ENCODE measurements at places on chromosomes 13 and 19.

DNA sequence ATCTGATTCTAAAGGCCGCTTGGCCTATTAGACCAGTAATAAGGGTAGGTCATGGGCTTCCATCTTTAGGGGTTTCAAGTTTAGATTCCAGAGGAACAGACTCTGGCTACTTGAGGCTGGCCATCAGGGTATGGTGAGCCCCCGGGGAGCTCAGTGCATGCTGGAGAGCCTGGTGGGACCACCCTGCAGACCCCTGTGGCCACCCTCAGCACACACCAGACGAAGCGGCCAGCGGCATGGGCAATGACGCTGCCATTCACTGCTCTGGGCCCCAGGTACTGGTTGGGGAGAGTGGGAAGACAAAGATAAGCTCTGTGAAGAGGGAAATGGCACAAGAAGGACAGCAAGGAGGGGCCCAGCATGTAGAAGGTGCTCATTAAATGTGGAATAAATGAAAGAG, 98.8 kb upstream of the SLC15A1 start:
- DNase-seq, result no peak

GRCh38 chr13:49494645-49495044, 1.1 kb upstream of the PHF11 start:
- DNase-seq, result no peak

DNA sequence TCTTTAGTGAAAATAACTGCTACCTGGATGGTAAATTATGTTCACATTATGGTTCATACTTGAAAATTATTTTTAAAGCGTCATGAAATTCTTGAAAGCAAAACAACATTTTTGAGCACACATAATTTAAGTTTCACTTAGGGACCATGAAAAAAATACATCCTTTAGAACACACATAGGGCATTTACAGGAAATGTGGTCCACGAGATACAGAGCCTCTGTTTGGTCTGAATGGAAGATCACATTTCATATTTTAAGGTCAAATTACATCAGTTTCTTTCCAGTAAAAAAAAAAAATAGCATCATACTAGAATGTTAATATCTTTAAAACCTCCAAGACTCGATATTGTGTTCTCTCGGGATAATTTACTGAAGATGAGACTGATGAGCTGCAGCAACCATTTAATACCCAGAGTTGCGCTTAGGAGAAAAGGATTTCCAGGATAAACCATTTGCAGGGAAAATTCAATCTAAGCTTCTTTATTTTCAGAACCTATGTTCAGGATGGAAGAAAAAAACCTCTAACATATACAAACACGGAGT, 720.7 kb downstream of the DIAPH3 start:
- no peak for DNase-seq

- DNase-seq, result no peak
Measured at GRCh38 chr19:52600639-52601024, 30.5 kb downstream of the ZNF701 start.

GRCh38 chr13:113323869-113324268, 26.8 kb downstream of the LAMP1 start:
- DNase-seq, result no peak

- no peak for DNase-seq
Measured at GRCh38 chr19:48102870-48103751, 7.5 kb downstream of the PLA2G4C start.

DNA sequence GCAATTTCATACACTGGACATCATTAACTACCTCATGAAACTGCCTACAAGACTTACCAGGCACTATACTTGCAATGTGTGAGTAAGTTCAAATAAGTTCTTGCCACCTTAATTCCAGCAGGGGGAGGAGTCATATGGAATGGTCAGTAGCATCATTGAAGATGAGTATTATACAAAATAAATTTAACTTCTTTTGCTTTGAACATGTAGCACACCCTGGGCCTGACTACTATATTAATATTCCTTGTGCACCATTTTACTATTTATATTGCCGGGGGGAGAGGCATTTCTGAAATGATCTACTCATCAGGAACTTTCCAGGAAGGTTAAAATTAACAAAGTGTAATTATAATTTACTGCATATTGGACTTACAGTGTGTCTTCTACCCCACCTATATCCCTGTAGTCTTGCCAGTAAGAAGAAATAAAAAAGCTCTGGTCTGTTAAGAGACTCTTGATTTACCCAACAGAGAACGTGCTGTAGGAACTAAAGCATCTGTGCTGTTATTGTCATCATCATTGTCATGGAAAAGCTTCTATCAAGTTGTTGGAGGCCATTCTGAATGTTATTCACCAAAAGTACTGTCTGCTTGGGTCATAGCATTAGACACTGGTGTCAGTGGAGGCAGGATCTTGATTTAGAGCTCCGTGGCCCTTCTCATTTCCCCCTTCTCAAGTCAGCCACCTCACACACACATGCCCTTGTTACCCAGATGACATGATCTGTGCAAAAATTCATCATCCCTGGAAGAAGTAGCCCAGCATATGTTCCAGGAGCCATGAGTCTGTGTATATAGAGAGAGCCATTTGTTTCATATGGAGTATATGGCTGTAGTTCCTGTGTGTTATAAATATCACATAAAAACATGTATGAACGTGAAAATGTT, 147.1 kb downstream of the MTUS2 start:
- no peak for DNase-seq

DNA sequence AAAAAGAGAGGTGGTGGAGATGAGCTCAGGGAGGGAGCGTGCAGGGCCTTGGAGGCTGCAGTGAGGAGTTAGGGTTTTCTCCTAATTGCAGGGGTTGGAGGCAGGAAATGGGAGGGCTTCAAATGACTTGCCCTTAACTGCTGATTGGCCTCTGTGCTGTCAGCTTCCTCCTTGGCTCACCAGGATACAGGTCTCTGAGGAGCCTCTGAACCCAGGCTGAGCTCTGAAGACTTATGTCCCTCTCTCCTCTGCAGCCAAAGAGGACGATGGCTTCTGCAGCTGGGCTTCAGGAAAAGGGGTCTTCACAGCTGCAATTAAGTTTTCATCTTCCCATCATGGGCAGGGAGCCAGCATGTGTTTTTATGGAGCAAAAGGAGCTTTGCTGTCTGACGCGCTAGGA, 6.7 kb upstream of the RANBP3 start:
- DNase-seq, result no peak

DNA sequence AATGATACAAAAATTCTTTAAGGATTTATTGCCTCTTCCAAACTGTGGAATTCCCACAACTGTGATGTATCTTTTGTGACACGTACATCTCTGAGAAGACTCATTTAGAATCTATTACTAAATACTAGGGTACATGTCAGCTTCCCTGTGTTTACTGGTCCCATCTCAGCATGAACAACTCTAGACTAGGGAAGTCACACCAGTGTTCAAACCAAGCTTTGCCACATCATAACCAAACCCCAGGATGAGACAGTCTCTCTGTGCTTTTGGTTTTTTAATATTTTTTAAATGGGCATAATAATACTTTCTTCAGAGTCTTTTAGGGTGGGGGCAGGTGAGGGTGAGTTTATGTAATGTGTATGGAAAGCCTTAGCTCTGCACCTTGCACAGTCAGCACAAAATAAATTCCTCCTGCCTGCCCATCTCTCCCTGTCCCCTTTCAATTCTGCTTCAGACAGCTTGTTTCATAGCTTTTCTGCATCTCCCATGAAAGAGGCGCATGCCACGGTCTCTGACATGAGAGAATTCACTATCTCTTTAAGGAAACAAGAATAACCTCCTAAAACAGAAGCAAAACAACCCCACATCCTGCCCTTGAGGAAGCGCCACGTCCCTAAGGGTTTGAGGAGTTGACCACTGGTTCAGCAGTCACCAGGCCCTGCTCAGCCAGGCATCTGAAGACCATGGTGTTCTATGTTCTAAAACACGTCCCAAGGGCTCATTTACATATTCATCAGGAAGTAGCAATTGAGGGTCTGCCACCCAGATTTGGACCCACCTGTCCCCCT, 174.5 kb downstream of the USP12 start:
- DNase-seq, result no peak

DNA sequence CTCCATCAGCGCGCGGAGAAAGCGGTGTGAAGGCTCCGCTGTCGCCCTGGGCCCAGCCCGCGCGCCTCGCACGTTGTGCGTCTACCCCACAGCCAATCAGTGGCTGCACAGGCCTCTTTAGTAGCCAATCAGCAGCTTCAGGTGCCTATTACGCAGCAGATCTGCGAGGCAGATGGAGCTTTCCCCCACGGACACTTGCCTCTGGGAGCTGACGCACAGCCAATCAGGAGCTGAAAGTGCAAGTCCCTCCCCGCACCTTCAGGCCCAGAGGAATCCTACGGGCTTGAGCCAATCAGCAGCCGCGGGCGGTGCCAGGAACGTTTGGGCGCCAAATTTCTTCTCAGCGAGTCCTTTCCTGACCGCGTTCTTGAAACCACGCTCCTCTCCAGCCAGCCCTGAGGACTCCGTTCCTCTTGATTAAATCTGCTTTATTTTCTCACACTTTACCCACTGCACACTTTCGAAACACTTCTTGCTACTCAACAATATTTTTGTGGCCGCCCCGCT, 39.9 kb downstream of the SIGLEC7 start:
- no peak for DNase-seq

DNA sequence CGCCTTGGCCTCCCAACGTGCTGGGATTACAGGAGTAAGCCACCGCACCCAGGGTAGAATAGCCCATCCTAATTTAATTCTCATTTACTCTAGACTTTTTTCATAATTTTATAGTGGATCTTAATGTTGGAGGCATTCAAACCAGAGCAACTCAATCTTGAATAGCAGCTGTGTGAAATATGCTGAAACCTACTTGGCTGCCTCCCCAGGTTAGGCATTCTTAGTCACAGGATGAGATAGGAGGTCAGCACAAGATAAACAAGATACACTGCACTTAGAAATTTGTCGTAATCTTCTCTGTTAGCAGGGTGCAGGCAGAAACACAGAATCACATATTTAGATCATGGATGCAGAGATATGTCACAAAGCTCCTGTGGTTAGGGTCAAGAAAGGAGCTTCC, 2.7 kb upstream of the ZNF43 start:
- no peak for DNase-seq

DNA sequence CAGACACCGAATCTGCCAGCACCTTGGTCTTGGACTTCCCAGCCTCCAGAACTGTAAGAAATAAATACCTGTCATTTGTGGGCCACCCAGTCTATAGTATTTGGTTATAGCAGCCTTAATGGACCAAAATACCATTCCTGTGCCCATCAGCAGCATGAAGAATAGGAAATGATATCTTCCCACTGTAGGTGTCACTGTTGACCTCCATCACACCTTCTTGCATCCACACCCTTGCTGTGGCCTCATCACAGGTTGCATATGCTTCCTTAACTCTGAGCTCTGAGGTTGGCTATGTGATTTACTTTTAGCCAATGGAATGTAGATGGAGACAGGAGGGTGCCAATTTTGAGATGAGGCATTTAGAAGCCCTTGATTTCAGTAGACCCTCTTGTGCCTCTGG, 242.0 kb upstream of the TSHZ3 start:
- no peak for DNase-seq

GRCh38 chr13:100644371-100644770, 30.2 kb downstream of the TMTC4 start:
- DNase-seq, result no peak

DNA sequence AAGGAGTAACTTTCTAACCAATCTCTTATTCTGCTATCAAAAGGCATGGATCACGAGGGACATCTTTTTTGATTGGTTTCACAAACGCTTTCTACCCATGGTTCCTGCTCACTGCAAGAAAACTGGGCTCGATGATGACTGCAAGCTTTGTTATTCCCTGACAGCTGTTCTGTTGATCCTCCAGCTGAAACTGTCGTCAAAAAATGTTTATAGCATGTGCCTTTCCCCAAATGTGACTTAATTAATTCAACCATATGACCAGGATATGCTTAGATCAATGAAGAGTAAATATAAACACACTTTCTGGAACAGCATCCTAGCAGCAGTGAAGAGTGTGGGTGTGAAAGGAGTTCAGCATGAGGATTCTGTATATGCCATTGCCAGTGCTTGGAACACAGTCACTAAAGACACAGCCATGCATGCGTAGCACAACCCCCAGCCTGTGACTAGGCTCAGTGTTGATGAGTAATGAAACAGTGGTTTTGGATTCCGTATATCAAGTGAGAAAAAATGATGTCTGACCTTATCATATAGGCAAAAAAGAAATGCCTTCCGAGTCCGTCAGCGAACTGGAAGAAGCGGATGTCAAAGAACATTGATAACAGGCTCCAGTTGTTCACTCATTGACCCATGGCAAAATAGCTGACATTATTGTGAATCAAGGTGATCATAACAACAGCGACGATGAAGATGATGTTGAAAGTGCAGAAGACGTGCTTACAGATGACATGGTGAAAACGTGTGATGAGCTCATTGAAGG, 347.4 kb downstream of the FGF9 start:
- DNase-seq, result no peak

GRCh38 chr13:91278888-91279287, 68.6 kb upstream of the MIR17HG start:
- no peak for DNase-seq

DNA sequence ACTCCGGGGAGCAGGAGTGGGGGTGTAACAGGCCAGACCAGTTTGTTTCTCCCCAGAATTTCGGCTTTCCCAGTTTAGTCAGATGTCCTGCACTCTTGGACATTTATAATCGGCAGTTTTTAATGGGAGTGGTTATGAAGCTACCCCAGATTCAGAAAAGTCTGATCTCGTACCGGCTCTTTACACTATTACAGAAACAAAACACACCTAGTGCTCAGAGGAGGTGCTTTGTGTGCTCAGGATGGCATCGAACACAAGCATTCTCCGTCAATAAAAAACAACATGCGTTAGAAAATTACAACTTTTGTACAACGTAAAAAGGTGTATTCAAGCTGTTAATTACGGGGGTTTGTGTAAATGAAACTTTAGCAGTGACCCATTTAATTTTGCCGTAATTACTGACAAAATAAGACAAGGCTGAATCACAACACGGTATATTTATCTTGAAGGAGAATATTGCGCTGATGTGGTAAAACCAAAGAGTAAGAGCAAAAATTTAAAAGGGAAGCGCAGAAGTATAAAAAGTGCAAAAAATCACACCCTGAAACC, 6.6 kb upstream of the SOX1 start:
- no peak for DNase-seq

GRCh38 chr13:48891586-48891985, 84.1 kb upstream of the FNDC3A start:
- no peak for DNase-seq

DNA sequence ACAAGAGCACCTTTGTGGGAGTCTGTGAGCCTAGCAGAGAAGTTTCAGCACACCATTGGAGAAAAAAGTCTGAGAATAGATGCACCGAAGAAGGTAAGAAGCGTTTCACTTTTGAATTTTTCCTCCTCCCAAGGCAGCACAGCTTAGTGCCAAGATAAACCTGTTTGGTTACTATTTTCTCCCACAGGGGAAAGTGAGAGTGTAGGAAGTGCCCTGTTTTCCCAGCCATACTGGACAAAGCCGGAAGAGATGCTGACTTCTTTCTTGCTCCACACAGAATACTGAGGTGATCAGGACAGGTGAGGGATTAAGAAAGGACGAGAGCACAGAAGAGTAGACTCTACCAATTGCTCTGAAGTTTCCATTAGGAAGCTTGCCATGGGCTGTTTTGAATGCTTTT, 1011.0 kb upstream of the MIR17HG start:
- DNase-seq, result no peak

Data from activated naive CD4-positive, alpha-beta T cell treated with anti-CD3 and anti-CD28 coated beads, Interleukin-2, amount 50 U/mL, for 72 hours (primary cell).